Epithelial cell of prostate (primary cell): ENCODE measurements at places on chromosomes 6 and 20.

DNA sequence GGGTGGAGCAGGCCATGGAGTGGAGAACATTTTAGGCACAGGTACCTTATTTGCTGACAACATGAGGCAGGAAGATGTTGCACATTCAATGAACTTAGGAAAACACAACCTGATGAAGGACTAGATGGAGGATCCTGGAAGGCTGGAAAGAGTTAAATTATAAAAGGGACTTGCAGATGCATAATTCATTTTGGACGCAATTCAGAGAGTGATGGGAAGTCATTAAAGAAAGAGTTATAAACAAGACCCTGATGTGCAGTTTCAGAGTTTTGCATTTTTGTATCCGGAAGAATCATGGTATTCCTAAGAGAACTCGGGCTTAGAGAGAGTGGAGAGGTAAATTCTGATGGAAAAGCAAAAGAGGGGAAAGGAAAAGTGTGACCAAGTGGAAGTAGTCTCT is 104.5 kb downstream of the TSHZ2 start:
- DNase-seq, result no peak

- no peak for DNase-seq
These were observed 73.2 kb downstream of the C6orf52 start for GRCh38 chr6:10621213-10621612.

GRCh38 chr6:152750694-152751093 is at the start of gene VIP:
TSS of gene VIP (plus strand) at chr6:152750797. CDS start at chr6:152752178, 1,381 bp downstream.
- no peak for DNase-seq

DNA sequence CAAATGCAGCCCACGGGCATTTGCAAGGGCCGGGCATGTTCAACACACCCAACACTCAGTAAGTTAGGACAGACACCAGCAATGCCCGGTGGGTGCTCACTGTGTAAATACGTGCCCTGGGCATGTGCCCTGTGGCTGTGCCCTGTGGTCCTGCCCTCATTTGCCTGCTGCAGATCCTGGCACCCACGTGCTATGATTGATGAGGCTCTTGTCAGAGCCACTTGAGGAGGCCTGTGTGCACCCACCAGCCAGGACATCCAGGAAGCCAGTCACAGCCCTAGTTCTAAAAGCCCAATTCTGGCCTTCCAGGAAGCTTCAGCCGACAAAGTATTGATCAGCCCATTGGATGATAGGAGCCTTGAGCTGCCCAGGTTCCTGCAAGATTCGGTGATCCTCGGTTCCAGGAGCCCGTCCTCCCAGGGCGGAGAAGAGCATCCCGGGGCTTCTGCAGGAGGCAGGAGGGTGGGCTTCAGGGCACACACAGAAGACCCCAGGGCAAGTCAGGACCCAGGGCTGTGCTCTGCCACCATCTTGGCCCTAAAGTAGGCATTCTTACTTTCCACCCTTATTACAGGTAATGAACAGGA is 223.9 kb downstream of the PREX1 start:
- no peak for DNase-seq

DNA sequence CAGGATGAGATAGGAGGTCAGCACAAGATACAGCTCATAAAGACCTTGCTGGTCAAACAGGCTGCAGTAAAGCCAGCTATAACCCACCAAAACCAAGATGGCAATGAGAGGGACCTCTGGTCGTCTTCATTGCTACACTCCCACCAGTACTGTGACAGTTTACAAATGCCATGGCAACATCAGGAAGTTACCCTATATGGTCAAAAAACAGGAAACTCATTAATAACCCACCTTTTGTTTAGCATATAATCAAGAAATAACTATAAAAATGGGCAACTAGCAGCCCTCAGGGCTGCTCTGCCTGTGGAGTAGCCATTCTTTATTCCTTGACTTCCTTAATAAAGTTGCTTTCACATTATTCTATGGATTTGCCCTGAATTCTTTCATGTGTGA is 30.9 kb downstream of the SLC22A2 start:
- DNase-seq, result no peak

DNA sequence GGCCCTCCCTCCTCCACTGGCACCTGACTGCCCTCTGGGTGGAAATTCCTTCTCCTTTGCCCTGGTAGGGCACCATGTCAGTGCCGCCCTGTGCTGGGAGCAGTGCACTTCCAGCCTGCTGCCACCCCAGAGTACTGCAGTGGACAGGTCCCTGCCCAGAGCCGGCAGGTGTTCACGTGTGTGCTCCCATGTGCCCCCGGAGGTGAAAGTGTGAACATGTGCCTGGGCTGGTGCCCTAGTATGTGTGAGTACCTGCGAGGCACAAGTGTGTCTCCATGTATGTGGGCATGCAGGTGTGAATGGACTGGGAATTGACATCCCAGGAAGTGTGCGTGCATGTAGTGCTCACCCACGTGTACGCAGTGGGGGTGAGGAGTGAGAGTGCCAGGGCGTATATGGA is 29.4 kb downstream of the SDCBP2 start:
- DNase-seq, result no peak

DNA sequence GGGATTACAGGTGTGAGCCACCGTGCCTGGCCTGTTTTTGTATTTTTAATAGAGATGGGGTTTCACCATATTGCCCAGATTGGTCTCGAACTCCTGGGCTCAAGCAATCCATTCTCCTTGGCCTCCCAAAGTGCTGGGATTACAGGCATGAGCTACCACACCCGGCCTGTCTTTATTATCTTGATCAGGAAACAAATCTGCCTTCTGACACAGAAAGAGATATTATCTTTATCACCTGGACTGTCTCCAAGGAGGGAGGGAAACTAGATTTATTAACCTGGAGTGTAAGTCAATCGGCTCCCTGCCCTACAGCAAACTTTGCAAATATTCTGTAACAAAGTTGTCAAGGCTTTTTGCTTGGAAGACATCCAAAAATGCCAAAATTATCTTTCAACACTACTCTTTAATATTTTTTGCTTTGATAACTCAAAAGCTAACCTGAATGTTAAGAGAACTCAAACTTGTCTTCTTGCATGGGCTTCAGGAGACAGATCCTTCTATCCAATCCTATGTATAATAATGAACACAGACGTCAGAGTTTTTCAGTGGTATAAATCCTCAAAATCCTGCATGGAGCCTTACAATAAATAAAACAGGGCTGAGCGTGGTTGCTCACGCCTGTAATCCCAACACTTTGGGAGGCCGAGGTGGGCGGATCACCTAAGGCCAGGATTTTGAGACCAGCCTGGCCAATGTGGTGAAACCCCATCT is 85.0 kb upstream of the LOC128125822 start:
- no peak for DNase-seq

DNA sequence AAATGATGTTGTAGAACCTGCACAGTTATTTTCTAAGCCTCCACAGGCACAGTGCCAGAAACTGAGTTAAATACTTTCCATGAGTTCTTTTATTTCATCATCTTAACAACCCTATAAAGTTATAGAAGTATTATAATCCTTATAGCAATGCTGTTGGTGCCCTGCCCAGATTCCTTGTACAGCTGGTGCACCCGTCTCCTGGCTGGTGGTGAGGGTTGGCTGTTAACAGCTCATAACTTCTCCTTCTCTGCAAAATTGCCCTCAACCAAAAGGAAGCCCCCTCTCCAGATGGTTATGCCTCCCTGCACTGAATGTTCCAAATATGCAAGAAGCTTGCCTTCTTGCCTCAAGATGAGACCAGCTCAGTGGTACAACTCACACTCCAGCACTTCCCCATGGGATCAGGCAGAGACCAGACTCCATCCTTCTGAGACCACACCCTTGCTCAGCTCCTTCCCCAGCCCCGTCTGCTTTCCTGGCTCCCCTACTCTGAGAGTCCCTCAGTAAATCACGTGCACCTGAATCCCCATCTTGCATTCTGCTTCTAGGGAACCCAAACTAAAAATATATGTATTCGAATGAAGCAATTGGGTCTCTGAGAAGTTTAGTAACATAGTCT is 304.4 kb upstream of the PLCB4 start:
- no peak for DNase-seq

DNA sequence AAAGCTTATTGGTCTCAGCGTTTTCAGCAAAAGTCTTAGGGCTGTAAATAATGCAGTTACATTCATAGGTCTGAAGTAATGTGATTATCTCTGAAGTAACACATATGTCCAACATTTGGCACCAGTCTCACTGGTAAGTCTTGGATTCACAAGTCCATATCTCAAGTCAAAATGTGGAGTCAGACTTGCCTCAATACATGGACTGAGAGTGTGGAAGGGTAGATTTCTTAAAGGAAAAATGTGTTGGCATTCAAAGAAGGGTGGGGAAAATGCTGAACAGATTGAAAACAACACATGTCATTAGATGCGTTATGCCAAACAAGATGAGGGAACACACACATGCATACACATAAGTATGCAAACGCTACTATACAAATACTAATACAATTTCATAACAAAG is 989.0 kb upstream of the MANEA start:
- DNase-seq, result no peak

DNA sequence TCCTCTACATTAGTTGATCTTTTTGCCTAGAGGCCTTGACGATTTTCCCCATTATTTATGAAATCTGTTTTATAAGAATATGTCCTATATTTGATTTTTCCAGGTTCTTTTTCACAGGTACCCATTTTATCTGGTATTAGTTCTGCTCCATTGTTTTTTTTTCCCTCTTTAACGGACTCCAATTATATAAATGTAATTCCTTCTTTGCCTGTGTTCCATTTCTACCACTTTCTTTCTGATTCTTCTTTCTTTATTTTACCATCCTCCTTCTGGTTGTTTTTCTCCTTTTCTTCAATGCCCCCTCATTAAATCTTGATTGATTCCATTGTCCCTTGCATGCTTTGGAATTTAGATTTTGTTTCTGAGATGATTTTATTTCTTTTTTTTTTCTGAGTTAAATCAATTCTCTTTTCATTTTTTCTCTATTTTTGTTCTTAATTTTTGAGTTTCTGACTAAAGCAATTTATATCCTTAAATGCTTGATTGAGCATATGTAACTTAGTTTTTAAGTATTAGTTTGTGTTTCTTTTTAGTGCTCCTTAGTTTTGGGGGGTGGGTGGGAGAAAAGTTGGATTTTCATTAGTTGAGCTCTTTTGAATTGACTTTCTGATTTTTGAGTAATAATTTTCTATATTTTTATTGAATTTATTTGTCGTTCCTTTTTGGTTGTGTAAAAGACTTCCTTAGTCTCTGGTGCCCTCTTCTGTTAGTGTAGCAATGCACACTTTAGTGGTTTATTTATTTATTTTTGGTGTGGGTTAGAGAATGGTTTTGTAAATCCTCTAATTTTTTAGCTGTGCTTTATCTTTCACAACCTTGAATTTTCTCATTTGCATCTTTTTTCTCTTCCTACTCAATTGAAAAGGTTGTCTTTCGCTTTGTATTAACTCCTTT is 140.8 kb downstream of the FARS2 start:
- no peak for DNase-seq

GRCh38 chr20:19288636-19289035 is 76.2 kb downstream of the SLC24A3 start:
- DNase-seq, result no peak

DNA sequence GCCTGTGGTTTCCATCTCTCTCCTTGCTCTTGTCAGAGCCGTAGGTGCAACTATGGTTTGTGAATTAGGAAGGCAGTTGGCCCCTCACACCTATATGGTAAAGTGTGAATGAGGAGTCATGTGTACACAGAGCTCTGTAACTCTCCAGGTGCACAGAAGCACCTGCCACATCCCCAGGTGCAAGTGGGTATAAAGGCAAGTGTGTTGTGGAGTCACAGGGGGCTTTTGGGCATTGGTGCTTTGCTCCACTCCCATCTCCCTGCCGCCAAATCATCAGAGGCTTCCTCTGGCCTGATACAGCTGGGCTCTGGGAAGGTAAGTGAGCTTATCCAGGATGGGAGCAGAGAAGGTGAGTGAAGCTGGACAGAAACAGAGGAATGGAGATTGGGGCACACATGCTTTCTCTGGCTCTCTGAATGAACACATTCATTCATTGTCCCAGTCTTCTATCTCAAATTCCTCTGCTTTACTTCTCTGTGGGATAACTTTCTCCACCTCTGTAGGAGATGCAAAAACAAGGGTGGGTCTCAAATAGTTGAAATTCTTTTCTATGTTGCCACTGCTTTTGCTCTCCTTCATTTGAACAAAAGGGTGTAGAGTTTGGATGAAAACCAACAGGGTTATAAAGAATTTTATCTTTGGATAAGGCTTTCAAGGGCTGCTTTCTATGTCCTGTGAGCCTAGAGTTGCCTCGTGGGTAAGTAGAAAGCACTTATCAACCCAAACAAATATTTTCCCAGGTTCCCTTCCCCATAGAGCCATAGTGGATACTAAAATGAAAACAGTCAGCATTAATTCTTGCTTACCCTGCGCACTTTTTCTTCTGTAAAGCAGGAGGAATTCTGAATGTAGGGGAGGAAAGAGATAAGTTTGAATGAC is 45.0 kb upstream of the RIPOR2 start:
- DNase-seq, result no peak

DNA sequence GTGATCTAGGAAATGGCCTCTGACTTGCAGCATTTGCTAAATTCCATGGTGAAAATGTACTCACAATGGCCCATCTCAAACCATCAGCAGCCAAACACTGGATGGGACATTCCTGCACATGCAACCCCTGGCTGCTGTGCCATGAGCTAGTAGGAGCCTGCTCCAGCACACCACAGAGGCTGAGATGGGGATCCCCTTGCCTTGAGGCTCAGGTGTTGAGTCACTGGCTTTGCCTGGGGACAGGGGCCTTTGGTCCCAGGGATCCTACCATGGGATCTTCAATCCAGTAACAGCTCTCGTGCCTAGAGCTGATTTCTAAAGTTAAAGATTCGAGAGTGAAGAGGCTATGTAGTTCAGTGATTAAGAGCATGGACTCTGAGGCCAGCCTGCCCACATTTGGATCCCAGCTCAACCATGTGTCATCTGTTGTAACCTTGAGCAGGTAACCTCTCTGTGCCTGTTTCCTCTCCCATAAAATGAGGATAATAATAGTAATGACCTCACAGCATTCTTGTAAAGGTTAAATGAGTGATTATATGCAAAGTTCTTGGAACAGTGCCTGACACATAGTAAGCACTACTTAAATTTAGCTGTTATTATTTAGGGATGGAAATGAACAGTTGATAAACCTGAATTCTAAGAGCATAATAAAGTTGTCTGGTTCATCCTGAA is 16.4 kb downstream of the FOXQ1 start:
- DNase-seq, result no peak

DNA sequence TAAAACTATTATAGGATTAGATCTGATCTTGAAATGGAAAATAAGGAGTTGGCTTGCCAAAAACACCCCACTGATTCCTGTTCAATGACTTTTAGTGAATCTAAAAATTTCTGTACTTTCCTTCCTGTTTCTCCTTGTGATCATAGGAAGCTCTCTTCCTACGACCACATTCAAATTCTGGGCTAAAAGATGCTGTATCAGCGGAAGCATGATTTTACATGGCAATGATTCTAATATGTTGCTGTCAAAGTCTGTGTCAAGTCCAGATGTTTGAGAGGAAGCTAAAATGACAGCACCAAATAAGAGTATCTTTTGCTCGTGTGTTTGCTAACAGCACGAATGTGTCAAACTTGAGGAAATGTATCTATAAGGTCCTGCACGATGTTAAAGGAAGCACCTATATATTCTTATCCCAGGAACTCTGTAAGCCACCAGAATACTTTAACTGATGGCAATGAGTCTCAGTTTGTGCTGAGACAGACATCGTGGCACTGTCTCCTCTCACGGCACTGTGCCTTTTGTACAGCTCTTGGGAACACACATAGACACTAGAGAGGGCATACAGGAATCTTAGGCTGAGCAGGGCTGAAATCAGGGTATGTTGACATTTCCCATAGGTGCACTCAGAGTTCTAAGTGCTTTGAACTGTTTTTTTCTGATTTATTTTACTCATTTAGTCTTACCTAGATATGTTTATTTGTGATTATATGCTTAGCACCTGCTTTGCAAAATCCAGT is 24.9 kb upstream of the MAP3K4 start:
- no peak for DNase-seq
